ENCODE measurements at places on chromosomes 4 and X. TPM values are rescaled to one million over a fixed set of nuclear protein-coding genes. Genes with fewer than 3 reads are reported as not detected.

DNA sequence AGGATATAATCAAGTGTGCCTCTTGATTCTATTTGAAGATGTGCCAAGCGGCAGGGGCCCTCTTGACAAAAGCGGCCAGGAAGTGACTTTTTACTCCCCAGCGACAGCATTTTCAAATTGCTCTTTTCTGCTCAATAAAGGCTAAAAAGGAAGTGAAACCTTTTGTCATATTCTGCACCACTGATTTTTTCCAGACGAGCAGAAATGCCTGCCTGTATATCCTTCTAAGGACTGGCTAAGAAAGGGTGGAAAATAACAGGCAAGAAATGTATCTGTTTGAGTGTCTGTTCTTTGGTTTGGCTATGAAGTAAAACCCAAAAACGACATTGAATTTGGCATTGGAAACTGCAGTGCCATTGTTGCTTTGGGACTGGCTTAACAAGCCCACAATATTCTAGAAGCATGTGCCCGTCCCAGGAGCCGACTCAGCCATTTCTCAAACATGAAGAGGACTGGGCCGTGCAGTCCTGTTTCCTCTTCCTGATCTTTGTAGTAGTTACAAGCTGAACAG lies 25.4 kb downstream of the TMSB4X start:
- no peak for DNase-seq

- no peak for DNase-seq
Measured at GRCh38 chr4:5122114-5122513, 70.8 kb downstream of the STK32B start.

IL1RAPL1 gene
- total RNA-seq: 0.29 TPM

DNA sequence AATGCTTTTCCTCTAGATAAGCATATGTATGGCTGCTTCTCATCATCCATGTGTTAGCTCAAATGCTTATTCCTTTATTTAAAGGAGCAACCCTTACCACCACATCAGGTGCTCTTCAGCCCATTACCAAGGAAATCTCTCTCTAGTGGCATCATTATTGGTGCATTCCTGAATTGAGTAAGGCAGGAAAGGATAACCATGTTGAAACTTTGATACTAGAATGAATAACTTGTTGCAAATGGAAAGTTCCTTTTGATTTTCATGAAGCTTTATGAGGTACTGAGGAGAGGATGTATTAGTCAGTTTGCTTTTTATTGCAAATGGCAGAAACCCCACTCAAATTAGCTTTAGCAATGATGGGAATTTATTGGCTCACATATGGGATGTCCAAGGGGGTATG lies 212.3 kb upstream of the FGF13 start:
- no peak for DNase-seq

DNA sequence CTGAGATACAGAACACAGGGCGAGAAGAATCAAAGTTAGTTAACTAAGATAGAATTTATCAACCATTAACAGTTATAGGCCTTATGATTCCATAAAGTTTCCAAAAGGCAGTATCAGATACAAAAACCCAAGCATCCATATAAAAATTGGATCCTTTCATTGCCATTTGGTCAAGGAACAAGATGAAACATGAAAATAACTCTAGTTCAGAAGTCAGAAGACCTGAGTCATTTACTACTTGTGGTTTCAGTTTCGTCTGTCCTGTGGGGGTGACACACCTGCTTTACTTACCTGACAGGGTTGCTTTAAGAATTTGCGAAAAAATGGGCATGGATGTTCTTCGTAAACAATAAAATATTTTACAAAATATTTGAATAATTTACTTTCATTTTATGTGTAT lies 130.8 kb downstream of the ANAPC10 start:
- no peak for DNase-seq

GRCh38 chr4:143700416-143701352 lies at the start of gene FREM3:
Gene FREM3, minus strand, starts transcription at chr4:143700675. Its CDS starts 0 bp downstream, at chr4:143700675.
- no peak for DNase-seq

- DNase-seq: no peak
Measured at GRCh38 chr4:80219301-80220025, 22.2 kb downstream of the PRDM8 start.

DNA sequence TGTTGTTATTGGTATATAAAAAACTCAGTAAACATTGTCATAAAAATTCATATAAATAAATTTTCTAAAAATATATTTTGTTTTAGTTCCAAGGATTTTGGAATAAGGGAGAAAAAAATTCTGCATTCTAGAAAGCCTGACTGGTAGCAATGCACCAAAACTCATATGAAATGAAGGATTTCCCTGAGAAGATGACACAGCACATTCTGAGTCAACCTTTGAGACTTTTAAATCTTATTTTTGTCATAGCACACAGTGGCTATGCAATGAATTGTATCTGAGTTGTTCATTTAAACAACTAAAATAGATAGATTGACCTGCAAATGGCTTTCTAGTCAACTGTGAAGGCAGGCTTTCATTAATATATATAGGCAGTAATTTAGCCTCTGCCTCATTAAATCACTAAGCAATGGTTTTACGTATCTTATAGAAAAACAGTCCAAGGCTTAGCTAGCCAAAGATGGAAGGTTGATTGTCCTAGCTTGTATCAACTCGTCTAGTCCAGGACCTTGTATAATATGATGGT lies 239.1 kb upstream of the NEIL3 start:
- no peak for DNase-seq

DNA sequence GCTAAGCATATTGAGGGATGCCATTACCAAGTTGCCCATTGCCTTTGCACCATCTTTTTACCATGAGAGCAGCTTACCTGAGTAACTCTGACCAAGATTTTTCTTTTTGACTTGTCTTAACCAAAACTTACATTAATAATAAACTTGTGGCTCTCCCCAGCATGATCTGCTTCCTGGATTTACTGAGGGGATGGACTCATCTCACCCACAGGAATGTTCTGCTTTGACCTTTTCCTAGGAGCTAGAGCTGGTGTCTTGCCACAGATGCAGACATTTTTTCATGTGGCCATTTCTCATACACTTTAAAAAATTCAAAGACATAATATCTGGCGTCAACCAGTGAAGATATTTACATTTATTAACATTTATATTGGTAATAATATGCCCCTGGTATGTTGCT lies 79.2 kb upstream of the EFHC2 start:
- DNase-seq: no peak

GRCh38 chr4:25358515-25359275 lies 18.4 kb upstream of the ANAPC4 start:
- no peak for DNase-seq
